ENCODE measurements at places on chromosomes 12 and 14. TPM values are rescaled to one million over a fixed set of nuclear protein-coding genes. Genes with fewer than 3 reads are reported as not detected.

- no peak overlapping the region for H3K4me3 ChIP-seq
- H3K36me3 ChIP-seq: no peaks in the 10 kb centered on the region
- peaks cover 21% of the 10 kb centered on the region for H3K4me1 ChIP-seq
- no peak overlapping the region for H3K27ac ChIP-seq
- no peaks in the 10 kb centered on the region for H3K27me3 ChIP-seq
These were observed 166.0 kb downstream of the NAV3 start for GRCh38 chr12:77996670-77997069.

DNA sequence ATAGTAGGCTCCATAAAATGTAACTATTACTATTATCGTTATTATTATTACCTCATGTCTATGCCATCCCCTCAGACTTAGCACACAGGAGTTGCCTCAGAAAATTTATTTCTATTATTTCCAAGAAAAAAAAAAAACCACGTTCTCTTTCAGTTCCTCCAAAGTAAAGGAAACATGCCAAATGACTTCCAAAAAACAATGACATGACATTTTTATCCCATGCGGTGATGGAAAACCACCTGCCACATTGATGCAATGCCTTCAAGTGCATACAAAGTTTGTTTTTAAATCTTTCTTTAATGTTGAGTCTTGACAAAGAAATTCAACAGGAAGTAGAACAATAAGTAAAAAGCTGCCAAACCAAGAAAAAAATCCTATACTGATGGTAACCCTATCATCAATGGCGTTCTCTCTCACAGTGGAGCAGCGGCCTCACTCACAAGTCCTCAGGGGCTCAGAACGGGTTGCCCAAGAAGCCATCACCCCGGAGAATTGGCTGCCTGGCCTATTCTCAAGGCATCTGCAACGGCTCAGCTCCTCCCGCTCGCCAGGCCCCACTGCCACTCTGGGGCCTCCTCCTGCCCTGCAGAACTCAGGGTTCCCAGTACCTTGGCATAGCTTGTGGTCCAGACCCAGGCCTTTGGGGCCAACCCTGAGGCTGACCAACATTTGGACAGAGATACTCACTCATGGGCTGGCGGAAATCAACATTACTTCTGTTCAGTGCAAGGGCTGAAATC, 51.9 kb downstream of the SERPINA3 start:
- no peak overlapping the region for H3K4me3 ChIP-seq
- DNase-seq: peak; percentile 52
- no peak overlapping the region for H3K27ac ChIP-seq
- H3K4me1 ChIP-seq: peaks cover 6% of the 10 kb centered on the region
- H3K27me3 ChIP-seq: peaks cover 10% of the 10 kb centered on the region
- no peaks in the 10 kb centered on the region for H3K36me3 ChIP-seq

GRCh38 chr12:20458011-20458410, 89.7 kb downstream of the PDE3A start:
- peaks cover 3% of the 10 kb centered on the region for H3K27me3 ChIP-seq
- H3K36me3 ChIP-seq: peaks cover 11% of the 10 kb centered on the region
- no peak overlapping the region for H3K27ac ChIP-seq
- H3K4me3 ChIP-seq: no peak overlapping the region
- H3K4me1 ChIP-seq: no peaks in the 10 kb centered on the region
- DNase-seq: no peak

GRCh38 chr12:28507867-28508266, 317.6 kb downstream of the CCDC91 start:
- no peaks in the 10 kb centered on the region for H3K27me3 ChIP-seq
- peaks cover 25% of the 10 kb centered on the region for H3K36me3 ChIP-seq
- H3K27ac ChIP-seq: no peak overlapping the region

- no peak for DNase-seq
- peaks cover 22% of the 10 kb centered on the region for H3K4me1 ChIP-seq
- peaks cover 8% of the 10 kb centered on the region for H3K36me3 ChIP-seq
- peak overlapping the region; percentile 86 for H3K4me3 ChIP-seq
These were observed 2.5 kb downstream of the TEAD4 start for GRCh38 chr12:2961705-2962104.

- no peak overlapping the region for H3K4me3 ChIP-seq
- H3K27me3 ChIP-seq: peaks cover 14% of the 10 kb centered on the region
- no peaks in the 10 kb centered on the region for H3K36me3 ChIP-seq
- no peaks in the 10 kb centered on the region for H3K4me1 ChIP-seq
These were observed 1.7 kb downstream of the RDH16 start for GRCh38 chr12:56955631-56956256.

- H3K4me3 ChIP-seq: no peak overlapping the region
- H3K27me3 ChIP-seq: no peaks in the 10 kb centered on the region
- peaks cover 10% of the 10 kb centered on the region for H3K36me3 ChIP-seq
- peak overlapping the region; percentile 33 for H3K27ac ChIP-seq
- DNase-seq: no peak
These were observed 43.1 kb downstream of the LIMA1 start for GRCh38 chr12:50240096-50240791.

- no peak overlapping the region for H3K27ac ChIP-seq
- H3K36me3 ChIP-seq: no peaks in the 10 kb centered on the region
- peak overlapping the region; percentile 14 for H3K4me3 ChIP-seq
- peaks cover 49% of the 10 kb centered on the region for H3K4me1 ChIP-seq
- H3K27me3 ChIP-seq: peaks cover 58% of the 10 kb centered on the region
- DNase-seq: no peak
These were observed 83.0 kb upstream of the FZD10 start for GRCh38 chr12:130079279-130079678.

DNA sequence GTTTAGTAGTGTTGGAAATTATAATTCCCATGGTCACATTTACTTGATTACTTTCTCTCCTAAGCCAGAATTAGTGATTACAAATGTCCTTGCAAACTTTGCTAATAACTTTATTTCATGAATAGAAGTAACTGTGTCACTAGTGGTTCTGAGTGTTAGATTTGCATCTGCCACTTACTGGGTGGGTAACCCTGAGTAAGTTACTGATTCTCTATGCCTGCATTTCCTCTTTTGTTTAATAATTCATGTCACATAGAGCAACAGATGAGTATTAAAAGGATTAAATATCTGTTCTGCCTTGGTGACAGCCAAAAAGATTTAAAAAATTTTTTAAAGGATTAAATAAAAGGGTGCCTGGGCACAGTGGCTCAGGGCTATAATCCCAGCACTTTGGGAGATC, 78.6 kb downstream of the BHLHE41 start:
- H3K36me3 ChIP-seq: peaks cover 7% of the 10 kb centered on the region
- no peaks in the 10 kb centered on the region for H3K27me3 ChIP-seq
- DNase-seq: no peak
- H3K27ac ChIP-seq: no peak overlapping the region

OR4K13 gene
- not detected for total RNA-seq

GRCh38 chr14:23406244-23406643, 1.8 kb downstream of the MYH6 start:
- no peaks in the 10 kb centered on the region for H3K36me3 ChIP-seq
- H3K27me3 ChIP-seq: peaks cover 40% of the 10 kb centered on the region
- no peak overlapping the region for H3K4me3 ChIP-seq
- H3K27ac ChIP-seq: no peak overlapping the region
- DNase-seq: no peak

DNA sequence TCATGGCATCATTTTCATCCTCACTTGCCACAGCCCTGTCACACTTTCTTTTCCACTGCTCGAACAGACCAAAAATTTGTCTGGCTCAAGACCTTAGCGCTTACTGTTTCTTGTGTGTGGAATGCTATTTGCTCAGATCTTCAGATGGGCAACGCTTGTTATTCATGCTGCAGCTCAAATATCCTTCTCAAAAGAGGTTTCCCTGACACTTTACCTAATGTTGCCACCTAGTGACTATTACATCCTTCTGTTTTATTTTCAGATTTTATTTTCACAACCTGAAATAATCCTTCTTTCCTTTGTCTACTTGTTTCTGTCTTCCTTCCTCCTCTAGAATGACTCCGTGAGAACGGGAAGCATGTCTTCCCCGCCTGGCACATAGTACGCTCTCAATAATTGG, 5.6 kb downstream of the FBXO33 start:
- no peaks in the 10 kb centered on the region for H3K36me3 ChIP-seq
- H3K27ac ChIP-seq: peak overlapping the region; percentile 4
- no peak overlapping the region for H3K4me3 ChIP-seq
- DNase-seq: no peak

DYRK2 gene
- 80.5 TPM for total RNA-seq

DNA sequence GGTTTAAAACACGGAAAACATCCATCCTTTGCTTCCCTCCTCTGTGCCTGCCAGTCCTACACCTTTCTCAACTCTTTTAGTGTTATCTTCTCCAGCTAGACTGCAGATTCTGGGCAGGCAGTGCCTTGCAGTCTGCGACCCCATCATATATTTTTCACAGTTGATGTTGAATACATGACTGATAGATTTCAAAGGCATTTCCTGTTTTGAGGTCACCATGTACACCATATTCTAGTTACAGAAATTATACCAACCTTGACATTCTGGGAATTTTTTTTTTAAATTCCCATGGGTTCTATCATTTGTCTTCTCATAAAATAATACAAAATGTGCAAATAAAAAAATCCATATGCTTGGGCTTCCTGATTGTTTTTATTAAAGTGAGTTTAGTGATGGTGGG, 16.6 kb downstream of the SOCS2 start:
- H3K36me3 ChIP-seq: no peaks in the 10 kb centered on the region
- peaks cover 52% of the 10 kb centered on the region for H3K27me3 ChIP-seq
- H3K4me1 ChIP-seq: peaks cover 8% of the 10 kb centered on the region
- no peak overlapping the region for H3K4me3 ChIP-seq
- no peak overlapping the region for H3K27ac ChIP-seq

- H3K27ac ChIP-seq: no peak overlapping the region
- H3K27me3 ChIP-seq: peaks cover 3% of the 10 kb centered on the region
- DNase-seq: no peak
These were observed 24.5 kb downstream of the NELL2 start for GRCh38 chr12:44851586-44851985.

KLHL33 gene
- not detected for total RNA-seq

CPNE8 gene
- 3.2 TPM for total RNA-seq

SPIC gene
- not detected for total RNA-seq

DNA sequence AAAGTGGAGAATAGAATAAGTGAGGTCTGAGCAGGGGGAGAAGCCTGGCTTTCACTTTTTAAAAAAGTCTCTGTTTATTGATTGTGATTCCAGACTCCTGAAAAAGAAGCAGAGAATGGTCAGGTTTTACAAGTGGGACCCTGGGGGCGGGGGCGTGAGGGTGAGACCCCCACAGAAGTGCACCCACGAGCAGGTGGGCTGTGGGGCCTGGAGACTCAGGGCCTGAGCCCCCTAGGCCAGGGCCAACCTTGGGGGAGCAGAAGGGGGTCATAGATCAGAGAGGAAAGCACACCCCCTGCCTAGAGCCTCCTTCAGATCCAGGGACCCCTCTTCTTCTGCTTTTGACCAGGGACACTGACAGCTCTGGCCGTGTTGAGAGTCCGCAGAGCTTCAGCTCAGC, 180.3 kb downstream of the ADGRD1 start:
- H3K36me3 ChIP-seq: no peaks in the 10 kb centered on the region
- no peak overlapping the region for H3K27ac ChIP-seq
- H3K4me3 ChIP-seq: no peak overlapping the region

GRCh38 chr12:22802883-22803630, 178.1 kb downstream of the ETNK1 start:
- no peaks in the 10 kb centered on the region for H3K27me3 ChIP-seq
- H3K27ac ChIP-seq: no peak overlapping the region
- H3K4me3 ChIP-seq: no peak overlapping the region
- no peak for DNase-seq
- no peaks in the 10 kb centered on the region for H3K36me3 ChIP-seq

RPGRIP1 gene
- total RNA-seq: 0.19 TPM

DNA sequence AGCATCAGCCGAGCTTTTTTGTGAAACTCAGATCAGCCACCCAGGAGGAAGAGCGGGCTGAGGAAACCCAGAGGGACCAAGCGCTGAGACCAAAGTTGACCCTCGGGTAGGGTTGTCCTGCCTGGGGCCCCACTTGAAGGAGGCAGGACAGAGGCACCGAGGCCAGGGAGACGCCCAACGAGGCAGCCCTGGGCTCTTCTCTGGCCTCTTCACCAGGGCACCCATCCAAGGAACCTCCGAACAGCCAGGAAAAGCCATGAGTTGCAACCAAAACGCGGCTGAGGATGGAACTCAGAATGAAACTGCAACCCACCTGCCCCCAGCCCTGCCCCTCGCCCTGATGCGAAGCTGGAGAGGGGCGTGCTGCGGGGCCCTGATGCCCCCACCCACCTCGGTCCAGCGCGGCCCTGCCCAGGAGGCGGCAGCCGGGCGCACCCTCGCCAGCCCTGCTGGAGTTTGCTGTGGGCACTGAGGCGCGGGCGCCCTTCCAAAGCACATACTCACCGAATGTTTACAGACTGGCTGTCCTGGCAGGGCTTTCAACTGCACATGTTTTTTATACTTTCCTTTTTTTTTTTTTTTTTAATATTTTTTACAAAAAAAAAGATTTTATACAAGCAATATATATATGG, 41.9 kb downstream of the JDP2 start:
- no peak overlapping the region for H3K4me3 ChIP-seq
- no peak for DNase-seq
- H3K27ac ChIP-seq: no peak overlapping the region
- peaks cover 14% of the 10 kb centered on the region for H3K36me3 ChIP-seq
- peaks cover 5% of the 10 kb centered on the region for H3K4me1 ChIP-seq

GRCh38 chr14:60344751-60345150, 95.7 kb downstream of the PPM1A start:
- peaks cover 7% of the 10 kb centered on the region for H3K4me1 ChIP-seq
- peaks cover 21% of the 10 kb centered on the region for H3K27me3 ChIP-seq
- no peak overlapping the region for H3K27ac ChIP-seq
- DNase-seq: no peak

TIMM9 gene
- total RNA-seq: 46.8 TPM

GRCh38 chr14:38012056-38012455, 195.6 kb upstream of the SSTR1 start:
- no peaks in the 10 kb centered on the region for H3K27me3 ChIP-seq
- peaks cover 5% of the 10 kb centered on the region for H3K36me3 ChIP-seq
- H3K4me1 ChIP-seq: no peaks in the 10 kb centered on the region
- no peak overlapping the region for H3K4me3 ChIP-seq
- DNase-seq: no peak

DNA sequence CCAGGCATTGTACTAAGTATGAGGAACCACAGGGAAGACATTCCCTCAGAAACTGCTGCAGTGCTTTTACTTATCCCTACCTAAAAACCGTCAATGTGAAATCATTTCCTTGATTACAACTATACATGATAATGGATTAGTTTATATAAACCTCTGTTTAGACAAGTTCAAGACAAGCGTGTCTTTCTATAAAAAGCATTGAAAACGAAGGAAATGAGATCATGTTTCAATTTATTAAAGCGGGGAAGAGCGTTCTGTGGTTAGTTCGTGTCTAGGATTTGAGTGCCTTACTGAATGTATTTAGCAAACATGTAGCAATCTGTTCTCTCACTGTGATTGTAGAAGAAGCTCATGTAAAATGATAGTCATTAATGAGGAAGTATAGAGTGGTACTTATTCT, 37.5 kb downstream of the GALC start:
- no peaks in the 10 kb centered on the region for H3K4me1 ChIP-seq
- no peak for DNase-seq
- no peak overlapping the region for H3K27ac ChIP-seq
- no peak overlapping the region for H3K4me3 ChIP-seq
- peaks cover 13% of the 10 kb centered on the region for H3K36me3 ChIP-seq
- no peaks in the 10 kb centered on the region for H3K27me3 ChIP-seq

- H3K27me3 ChIP-seq: peaks cover 19% of the 10 kb centered on the region
- DNase-seq: no peak
- H3K4me3 ChIP-seq: no peak overlapping the region
- H3K27ac ChIP-seq: no peak overlapping the region
- peaks cover 11% of the 10 kb centered on the region for H3K36me3 ChIP-seq
These were observed 454.8 kb upstream of the SOX5 start for GRCh38 chr12:24404086-24404815.

NYNRIN gene
- 129 TPM for total RNA-seq

Measured in type B pancreatic cell (in vitro differentiated cells).